Erythroblast (primary cell): ENCODE measurements at places on chromosomes 5 and 9.

GRCh38 chr5:1184481-1184880 is 16.9 kb upstream of the SLC6A19 start:
- DNase-seq = no peak

GRCh38 chr5:43041110-43041668 is 1.1 kb upstream of the ANXA2R start:
- peak; percentile 82 for DNase-seq

DNA sequence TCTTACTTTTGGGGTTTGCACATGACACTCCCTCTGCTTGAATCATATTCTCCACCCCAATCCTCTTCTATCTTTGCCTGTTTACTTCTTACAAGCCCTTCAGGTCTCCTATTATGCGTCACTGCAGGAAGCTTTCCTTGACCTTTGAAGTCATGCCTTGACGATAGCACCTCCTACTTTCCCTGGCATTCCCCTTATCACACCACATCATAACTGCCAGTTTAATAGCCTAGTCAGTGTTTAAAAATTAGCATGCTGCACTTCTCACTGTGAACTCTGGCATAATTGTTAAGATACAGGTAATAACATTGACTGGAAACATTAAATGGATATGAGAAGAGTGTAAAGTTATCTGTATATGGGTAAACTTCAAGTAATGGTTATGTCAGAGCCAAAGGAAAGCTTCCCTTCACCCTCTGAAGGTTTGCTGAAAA is 37.1 kb upstream of the CEP120 start:
- peak; percentile 12 for DNase-seq

GRCh38 chr9:16136961-16137360 is 584.1 kb downstream of the CCDC171 start:
- no peak for DNase-seq

GRCh38 chr9:76401580-76402354 is 7.5 kb upstream of the RFK start:
- no peak for DNase-seq

GRCh38 chr5:172477466-172477865 is 23.1 kb upstream of the SH3PXD2B start:
- DNase-seq = no peak

DNA sequence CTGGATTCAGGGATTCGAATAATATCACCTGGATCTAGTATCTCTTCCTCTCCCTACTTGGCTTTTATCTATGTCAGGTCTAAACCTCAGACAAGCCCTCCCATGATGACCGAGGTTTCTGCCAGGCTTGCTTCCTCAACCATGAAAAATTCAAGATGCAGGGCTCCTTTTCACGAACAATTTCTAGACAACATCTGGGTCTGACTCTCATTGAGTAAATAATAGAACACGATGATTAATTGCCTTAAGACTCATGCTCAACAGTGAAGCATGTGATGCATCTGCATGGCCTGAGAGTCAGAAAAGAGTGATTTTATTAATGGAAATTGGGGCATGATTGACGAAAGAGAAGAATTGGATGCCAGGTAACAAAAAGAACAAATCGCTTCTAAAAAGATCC is 277.2 kb upstream of the ZNF608 start:
- DNase-seq = no peak

GRCh38 chr5:171667341-171668096 is 118.1 kb upstream of the SMIM23 start:
- DNase-seq = no peak

- no peak for DNase-seq
These were observed 1122.5 kb upstream of the WWC1 start for GRCh38 chr5:167168971-167169370.

GRCh38 chr5:157801-158200 is 33.5 kb upstream of the LRRC14B start:
- DNase-seq = no peak

DNA sequence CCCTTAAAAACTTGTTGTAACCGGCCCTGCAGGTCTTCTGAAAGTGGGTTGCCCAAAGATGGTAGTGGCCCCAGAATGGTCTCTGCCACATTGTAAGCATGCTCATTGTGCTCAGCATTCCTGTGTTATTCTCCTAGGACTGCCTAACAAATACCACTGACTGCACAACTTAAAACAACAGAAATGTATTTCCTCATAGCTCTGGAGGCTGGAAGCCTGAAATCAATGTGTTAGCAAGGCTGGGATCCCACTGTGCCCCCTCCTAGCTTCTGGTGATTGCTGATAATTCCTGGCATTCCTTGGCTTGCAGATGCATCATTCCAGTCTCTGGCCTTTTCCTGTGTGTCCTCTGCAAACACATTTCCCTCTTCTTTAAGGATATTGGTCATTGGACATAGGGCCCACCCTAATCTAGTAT is 3.4 kb upstream of the GCNT4 start:
- DNase-seq = no peak

- no peak for DNase-seq
These were observed 60.3 kb downstream of the CDKN2A start for GRCh38 chr9:21933865-21934264.

DNA sequence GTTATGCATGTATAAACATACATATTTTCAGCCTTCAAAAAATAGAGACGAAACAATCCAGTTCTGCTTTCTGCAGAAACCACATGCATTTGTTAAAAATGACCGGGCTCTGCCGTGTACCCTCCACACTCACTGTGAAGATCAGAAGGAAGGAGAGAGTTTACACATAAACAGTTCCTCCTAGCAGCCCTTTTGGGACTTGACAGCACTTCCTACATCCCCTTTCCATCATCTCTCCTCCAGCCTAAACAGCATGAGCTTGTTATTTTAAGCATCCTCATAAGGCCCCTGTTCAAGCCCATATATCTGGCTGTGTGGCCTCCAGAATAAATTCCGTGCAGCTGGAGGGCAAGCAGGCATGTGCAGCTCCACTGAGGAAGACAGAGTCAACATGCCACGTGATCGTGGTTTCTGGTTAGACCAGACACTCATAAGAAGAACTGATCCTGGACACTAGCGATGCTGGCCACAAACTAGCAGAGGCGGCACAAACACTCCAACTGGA is 42.2 kb downstream of the NIPAL4 start:
- no peak for DNase-seq

- no peak for DNase-seq
These were observed 17.8 kb upstream of the GLIPR2 start for GRCh38 chr9:36118706-36119105.

DNA sequence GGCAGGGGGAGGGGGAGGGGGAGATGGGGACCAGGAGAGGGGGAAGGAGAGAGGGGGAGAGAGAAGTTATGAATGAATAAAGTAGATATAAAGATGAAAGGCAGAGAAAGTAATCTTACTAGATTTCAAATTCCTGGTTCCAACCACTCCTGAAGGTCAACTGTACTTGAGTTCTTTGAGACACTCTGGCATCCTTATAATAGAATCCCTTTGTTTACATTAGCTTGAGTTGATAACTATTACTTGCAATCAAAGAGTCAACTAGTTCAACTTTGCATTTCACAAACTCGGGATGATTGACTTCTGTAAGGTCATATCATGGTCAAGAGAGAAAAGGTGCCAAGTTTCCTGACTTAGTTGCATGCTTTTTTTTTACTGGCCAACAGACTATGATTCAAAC is 42.2 kb downstream of the BAAT start:
- no peak for DNase-seq

DNA sequence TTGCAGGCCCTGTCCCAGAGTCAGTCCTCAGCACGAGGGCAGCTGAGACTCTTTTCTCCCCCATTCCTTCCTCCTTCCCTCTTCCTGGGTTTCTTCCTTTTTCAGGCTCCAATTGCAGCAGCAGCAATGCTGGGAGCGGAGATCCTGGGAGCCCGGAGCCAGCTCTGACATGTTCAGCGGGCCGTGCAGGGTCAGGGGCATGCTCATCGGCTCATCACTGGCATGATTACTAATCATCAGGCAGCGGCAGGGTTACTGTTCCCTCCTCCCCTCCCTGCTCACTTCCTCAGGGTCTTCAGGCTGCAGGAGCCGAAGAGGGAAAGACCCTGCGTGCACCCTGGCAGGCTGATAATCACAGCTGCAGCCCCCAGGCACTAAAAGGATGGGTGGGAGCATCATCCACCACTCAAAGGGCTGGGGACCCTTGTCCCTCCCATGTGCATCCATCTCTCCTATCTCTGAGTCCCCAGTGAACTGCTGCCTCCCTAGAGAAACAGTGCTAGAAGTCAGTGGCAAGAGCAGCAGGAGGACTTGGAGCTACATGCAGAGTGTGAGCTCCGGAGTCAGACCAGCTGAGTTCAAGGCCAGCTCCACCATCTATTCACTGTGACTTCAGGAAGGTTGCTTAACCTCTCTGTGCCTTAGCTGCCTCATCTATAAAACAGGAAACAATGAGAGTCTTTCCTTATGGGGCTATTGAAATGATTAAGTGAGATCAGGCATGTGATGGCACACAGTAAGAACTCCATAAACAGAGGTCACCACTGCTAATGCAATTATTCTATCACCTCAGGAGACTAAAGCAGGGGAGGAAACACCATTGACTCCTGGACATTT is 7.8 kb upstream of the KCNIP1 start:
- no peak for DNase-seq

GRCh38 chr9:134329576-134329855 is 3.3 kb downstream of the RXRA start:
- DNase-seq = no peak

- DNase-seq = no peak
These were observed 101.4 kb upstream of the SMARCA2 start for GRCh38 chr9:1913631-1914330.

GRCh38 chr5:149749481-149750365 is 19.6 kb downstream of the PPARGC1B start:
- DNase-seq = no peak

DNA sequence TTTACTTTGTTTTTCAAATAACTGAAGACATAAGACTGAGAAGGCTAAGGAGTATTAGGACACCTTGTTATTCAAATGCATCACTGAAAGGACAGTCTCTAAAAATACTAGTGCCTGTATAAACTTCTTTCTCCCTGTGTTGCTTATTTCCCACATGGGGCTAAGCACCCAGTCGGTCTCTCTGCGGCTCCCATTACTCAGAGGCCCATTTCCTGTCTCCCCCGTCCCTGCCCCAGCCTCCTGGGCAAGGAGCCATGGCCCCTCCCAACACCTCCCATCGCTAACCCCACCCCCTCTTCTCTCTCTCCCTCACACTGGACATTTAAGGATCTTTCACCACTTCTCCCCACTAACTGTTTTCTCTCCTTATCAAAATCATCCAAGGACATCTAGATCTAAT is 81.9 kb downstream of the EBF1 start:
- peak; percentile 6 for DNase-seq

DNA sequence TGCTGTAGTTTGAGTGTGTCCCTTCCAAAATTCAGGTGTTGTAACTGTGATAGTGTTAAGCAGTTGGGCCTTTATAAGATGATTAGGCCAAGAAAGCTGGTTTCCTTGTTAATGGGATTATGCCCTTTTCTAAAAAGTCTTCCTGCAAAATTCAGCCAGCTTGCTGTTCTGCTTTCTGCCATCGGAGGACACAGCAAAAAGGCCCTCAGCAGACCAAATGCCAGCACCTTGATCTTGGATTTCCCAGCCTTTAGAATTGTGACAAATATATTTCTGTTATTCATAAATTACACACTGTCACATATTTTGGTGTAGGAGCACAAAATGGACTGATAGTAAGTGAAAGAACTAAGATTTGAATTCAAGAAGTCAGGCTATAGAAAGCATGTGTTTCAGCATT is 203.2 kb downstream of the IZUMO3 start:
- DNase-seq = peak; percentile 43

- DNase-seq = no peak
These were observed 50.9 kb upstream of the AFAP1L1 start for GRCh38 chr5:149220750-149221149.

GRCh38 chr5:139204196-139204595 is 6.0 kb upstream of the SIL1 start:
- no peak for DNase-seq

DNA sequence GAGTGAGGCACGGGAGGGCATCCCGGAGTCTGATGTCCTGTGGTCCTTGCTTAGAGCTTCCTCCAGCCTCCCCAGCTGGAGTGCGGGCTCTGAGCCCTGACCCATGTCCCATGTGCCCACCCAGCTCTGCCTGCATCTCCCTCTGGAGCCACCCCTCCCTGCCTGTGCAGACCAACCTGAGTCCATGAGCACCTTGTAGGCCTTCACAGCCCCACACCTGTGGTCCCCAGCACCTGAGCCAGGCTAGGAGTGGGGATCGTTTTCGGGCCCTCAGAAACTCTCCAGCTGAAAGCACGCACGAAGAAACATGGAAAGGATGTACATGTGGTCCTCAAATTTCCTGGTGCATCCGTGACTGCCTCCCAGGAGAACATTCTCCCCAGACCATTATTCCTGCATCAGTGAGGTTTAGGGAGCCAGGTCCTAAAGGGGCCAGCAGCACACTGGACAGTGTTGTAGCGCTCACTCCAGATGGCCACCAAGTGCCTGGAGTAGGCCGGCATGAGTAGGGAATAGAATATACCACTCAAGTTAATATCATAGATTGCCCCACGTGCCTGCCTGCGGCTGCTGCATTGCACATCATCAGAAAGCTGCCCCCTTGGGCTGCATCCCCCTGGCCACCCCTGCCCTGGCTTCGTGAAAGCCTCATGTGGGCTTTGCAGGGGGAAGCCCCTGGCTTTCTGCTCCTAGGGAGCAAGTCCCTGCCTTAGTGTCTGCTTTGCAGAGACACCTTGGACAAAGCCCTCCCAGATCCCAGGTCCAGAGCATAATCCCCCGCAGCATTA is 80.6 kb downstream of the WNK2 start:
- no peak for DNase-seq

DNA sequence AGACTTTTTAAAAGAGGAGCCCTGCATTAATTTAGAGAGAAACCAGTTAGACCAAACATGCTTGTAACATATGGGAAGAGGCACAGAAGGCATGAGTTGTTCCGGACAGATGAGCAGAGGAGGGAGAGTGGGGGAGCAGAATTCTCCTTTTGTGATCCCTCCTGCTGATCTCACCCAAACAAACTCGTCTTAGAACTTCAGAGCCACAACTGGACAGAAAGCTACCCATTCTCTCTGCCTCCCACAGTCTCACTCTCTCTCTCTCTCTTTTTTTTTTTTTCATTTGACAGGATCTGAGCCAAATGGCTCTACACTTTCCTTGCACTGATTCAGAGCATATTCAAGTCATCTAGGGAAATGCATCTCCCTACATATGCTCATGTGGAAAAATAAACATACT is 196.0 kb upstream of the PAPPA start:
- no peak for DNase-seq

DNA sequence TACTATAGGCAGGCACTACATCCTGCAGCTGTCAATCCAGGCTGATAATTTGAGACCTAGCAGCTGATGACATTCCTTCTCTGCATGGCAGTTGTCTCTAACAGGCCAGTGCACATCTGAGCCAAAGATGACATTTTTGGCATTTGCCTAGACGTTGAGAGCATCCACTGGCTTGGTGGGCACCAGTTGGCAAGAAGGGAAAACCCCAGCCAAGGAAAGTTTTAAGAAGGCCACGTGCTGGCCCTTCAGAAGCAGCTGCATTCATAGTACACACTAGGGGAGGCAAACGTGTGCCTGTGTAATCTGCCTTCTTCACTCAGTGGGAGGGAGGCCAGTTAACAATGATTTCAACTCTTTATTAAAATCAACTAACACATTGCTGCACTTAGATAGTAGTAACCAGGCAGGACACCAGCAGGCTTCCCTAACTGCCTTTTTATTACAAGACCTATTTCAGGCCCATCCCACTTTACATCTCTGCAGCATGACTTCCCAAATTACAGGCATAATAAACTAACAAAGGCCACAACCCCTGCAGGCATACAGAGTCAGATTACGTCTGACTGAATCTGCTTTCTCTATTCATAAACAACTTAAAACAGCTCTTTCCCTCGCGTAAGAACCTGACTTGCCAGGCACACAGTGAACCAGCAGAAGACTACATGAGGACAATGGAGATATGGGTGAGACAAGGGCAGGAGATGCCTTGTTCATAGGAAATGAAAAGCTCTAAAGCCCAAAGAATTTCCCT is 576.3 kb downstream of the PDE4D start:
- DNase-seq = no peak

- no peak for DNase-seq
These were observed 9.3 kb upstream of the ACSL6 start for GRCh38 chr5:132020568-132021339.
